ENCODE measurements at places on chromosomes 5 and 9. TPM values are rescaled to one million over a fixed set of nuclear protein-coding genes. Genes with fewer than 3 reads are reported as not detected.

DNA sequence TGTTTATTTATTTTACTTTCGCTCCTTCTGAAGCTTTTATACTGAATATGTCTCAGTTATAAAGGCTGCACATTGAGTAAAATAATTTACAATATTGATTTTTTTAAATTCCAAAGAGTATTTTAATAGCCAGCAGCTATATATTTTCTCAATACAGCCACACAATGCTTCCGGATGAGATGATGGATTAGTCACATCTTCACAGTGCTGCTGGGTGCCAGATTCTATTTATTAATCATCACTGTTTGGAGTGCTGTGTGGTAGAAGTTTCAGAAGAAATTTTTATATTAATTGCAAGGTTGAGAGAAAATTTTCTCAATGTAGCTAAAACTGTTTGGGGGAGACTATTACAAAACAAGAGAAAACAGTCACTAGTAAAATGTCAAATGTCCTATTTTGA, 989.8 kb downstream of the TLE4 start:
- H3K4me1 ChIP-seq, result no peaks in the 10 kb centered on the region
- no peaks in the 10 kb centered on the region for H3K27me3 ChIP-seq
- no peak overlapping the region for H3K4me3 ChIP-seq
- no peak for DNase-seq

DNA sequence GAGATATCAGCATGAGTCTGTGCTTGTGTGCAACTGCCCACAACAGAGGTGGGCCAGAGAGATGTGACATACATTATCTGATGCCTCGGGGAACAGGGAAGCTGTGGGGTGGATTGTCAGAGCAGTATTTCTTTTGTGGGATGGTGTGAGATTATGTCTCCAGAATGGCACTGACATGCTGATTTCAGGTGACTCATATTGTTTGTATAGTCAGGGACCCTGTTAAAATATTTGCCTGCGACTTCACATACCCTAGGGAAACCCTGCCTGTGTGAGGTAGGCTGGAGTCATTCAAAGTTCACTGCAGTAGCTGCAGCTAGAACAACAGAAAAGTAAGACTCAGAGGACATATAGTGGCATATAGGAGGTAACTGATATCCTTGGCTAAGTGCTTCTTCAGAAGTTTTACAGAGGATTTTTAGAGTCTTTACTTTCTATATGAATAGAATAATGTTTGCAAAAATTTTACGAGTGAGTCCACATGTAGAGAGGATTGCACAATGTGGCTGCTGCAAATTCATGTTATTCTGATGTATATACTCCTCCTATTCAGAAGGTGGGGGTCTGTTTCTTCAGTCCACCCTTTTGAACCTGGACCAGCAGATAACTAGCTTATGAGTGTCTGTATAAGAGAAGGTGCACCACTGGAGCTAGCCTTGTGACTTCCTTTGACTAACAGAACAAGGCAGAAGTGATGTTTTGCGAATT, 89.3 kb downstream of the MACIR start:
- H3K36me3 ChIP-seq, result no peaks in the 10 kb centered on the region
- H3K27me3 ChIP-seq, result peaks cover 3% of the 10 kb centered on the region
- H3K4me3 ChIP-seq, result no peak overlapping the region

DNA sequence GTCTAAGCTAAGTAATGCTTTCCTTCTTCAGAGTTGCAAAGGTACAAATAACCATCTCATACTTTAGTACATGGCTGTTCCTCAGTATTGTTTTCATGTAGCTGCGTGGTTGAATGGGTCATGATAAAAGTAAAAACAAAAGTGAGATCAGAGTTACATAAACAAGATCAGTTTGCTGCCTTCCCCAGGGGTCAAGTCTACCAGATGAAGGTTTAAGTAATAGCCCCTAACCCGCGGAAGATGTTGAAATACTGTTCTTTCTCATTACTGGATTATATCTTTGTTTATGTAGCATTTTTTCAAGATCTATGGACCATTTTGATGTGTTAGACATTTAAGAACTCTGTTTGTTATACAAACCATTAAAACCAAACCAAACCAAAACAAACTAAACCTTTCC, 34.1 kb upstream of the ARRDC3 start:
- H3K4me3 ChIP-seq, result no peak overlapping the region
- no peaks in the 10 kb centered on the region for H3K27me3 ChIP-seq
- no peaks in the 10 kb centered on the region for H3K36me3 ChIP-seq

GRCh38 chr9:120893611-120894307, 16.8 kb upstream of the PHF19 start:
- DNase-seq, result no peak
- peaks cover 86% of the 10 kb centered on the region for H3K4me1 ChIP-seq
- no peaks in the 10 kb centered on the region for H3K36me3 ChIP-seq
- peak overlapping the region; percentile 72 for H3K4me3 ChIP-seq
- peak overlapping the region; percentile 96 for H3K27ac ChIP-seq

GRCh38 chr9:112408275-112408674, 28.4 kb downstream of the HSDL2 start:
- H3K4me1 ChIP-seq, result no peaks in the 10 kb centered on the region
- H3K27me3 ChIP-seq, result no peaks in the 10 kb centered on the region
- peaks cover 15% of the 10 kb centered on the region for H3K36me3 ChIP-seq
- no peak for DNase-seq
- H3K27ac ChIP-seq, result no peak overlapping the region

DNA sequence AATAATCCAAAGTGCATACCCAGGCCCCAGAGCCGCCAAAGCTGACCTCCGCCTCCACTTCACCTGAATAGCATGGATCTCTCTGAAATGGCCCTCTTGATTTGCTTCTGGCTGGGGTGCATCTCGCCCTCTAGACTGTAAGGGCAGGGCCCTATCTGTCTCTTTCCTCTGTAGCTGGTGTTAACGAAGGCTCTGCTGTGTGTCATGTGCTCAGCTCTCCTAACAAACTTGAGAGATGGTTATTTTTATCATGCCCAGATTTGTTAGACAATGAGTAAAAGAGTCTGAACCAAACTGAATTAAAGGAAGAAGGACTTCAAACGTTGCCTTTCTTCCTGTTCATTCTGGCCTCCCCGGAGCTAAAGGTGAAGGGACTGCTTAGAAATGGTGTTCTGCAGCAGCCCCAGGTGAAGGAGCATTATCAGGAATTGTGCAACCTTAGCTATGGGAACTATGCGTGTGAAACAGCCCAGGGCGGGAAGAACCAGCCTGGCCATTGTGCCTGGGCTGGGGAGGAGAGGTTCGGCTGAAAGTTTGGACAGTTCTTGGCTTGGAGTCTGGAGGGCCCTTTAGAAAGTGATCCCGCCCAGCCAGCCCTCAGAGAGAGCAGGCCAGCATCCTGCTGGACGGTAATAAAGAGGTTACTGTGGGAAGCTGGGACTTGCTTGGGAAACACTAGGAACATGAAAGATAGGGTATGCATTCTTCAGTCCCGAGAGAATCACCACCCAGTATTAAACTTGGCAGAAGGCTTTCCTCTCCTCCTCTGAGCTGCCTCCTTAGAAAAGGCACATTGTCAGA, 73.5 kb downstream of the WWC1 start:
- H3K27ac ChIP-seq, result no peak overlapping the region
- H3K4me3 ChIP-seq, result no peak overlapping the region
- H3K36me3 ChIP-seq, result no peaks in the 10 kb centered on the region
- DNase-seq, result no peak
- no peaks in the 10 kb centered on the region for H3K4me1 ChIP-seq

DNA sequence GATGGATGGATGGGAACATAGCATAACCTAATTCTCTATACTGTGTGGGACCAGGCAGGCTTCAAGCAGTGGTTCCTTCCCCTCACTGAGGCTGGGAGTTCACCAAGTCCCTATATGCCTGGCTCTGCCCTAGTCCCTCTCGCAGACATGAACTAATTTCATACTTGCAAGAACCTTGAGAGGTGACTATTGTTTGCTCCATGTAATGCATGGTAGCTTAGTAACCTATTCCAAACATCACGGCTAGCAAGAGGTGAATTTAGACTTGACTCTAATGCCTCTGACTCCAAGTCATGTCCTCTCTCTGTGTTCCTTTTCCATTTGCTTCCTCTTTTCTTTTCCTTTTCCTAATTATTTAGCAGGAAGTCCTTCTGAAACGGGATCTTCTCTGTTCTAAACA, 25.9 kb upstream of the ERMP1 start:
- no peak overlapping the region for H3K27ac ChIP-seq
- H3K36me3 ChIP-seq, result no peaks in the 10 kb centered on the region
- H3K27me3 ChIP-seq, result no peaks in the 10 kb centered on the region
- DNase-seq, result no peak
- no peak overlapping the region for H3K4me3 ChIP-seq
- no peaks in the 10 kb centered on the region for H3K4me1 ChIP-seq

GRCh38 chr5:55680353-55680752, 31.8 kb downstream of the SLC38A9 start:
- no peak overlapping the region for H3K27ac ChIP-seq
- no peaks in the 10 kb centered on the region for H3K36me3 ChIP-seq
- H3K4me1 ChIP-seq, result no peaks in the 10 kb centered on the region
- no peak for DNase-seq

DNA sequence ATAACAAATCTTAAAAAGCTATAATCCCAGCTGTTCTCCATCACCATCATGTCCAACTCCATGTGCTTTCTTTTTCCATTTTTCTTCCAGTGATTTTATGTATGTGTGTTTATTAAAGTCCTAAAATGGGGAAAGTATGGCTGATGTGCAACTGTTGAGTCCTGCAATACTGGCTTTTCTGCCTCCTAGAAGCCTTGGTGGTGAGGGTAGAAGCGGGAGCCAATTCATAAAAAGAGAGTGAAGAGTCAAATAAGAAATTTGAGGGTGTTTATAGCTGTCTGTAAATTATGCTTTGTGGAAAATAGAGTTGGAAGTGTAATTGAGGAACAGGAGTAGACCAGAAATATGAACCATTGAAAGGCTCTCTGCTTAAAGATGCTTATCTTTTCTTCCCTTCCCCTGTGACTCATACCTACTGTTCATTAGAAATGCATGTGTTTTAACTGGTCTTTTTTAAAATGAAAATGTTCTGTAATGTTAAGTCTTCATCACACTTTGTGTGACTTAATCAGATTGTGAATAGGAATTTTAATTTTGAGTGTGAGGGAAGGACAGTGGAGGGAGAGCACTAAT, 80.1 kb downstream of the ZCCHC7 start:
- H3K4me1 ChIP-seq, result peaks cover 10% of the 10 kb centered on the region

- no peak overlapping the region for H3K27ac ChIP-seq
- no peak for DNase-seq
- no peaks in the 10 kb centered on the region for H3K4me1 ChIP-seq
- no peak overlapping the region for H3K4me3 ChIP-seq
- no peaks in the 10 kb centered on the region for H3K36me3 ChIP-seq
Measured at GRCh38 chr9:83007521-83008300, 55.2 kb downstream of the RASEF start.

- no peak overlapping the region for H3K4me3 ChIP-seq
- no peaks in the 10 kb centered on the region for H3K36me3 ChIP-seq
- no peak for DNase-seq
- no peak overlapping the region for H3K27ac ChIP-seq
- no peaks in the 10 kb centered on the region for H3K27me3 ChIP-seq
- no peaks in the 10 kb centered on the region for H3K4me1 ChIP-seq
Measured at GRCh38 chr5:133147815-133148567, 96.2 kb downstream of the HSPA4 start.

C9orf57 gene
- polyA plus RNA-seq, result not detected

SLC6A7 gene
- polyA plus RNA-seq, result not detected

ZNF454 gene
- polyA plus RNA-seq, result not detected

GFI1B gene
- polyA plus RNA-seq, result not detected

SLC36A2 gene
- polyA plus RNA-seq, result not detected

MYOZ3 gene
- 0.10 TPM for polyA plus RNA-seq

CKS2 gene
- polyA plus RNA-seq, result 28.6 TPM

CHD1 gene
- 7.8 TPM for polyA plus RNA-seq

ARL14EPL gene
- not detected for polyA plus RNA-seq

Measured in CD4-positive, CD25-positive, alpha-beta regulatory T cell (primary cell).